ENCODE measurements at places on chromosomes 4 and X.

DNA sequence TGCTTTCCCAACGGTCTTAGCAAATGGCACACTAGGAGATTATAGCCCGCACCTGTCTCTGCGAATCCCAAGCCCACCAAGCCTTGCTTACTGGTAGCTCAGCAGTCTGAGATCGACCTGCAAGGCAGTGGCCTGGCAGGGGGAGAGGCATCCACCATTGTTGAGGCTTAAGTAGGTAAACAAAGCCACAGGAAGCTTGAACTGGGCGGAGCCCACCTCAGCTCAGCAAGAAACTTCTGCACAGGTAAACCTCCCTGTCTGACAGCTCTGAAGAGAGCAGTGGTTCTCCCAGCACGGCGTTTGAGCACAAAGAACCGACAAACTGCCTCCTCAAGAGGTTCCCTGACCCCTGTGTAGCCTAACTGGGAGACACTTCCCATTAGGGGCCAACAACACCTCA is 42.8 kb downstream of the BRWD3 start:
- DNase-seq, result no peak

DNA sequence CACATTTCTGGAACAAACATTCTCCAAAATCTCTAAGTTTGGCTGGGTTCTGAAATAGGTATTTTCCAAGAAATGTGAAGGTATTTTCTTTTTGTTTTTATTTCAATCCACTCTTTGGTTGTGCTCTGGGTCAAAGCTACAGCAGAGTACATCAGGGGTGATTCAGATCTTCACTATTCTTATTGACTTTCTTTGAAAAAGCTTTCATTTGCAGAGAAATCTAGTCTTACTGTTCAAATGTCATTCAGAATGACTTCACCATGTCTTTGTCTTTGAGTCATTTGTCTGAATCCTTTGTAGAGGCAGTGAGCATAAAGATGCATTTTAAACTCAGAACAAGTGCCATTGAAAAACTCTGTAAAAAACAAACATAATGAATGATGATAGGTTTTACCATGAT is 547.2 kb upstream of the ADGRL3 start:
- DNase-seq, result no peak

DNA sequence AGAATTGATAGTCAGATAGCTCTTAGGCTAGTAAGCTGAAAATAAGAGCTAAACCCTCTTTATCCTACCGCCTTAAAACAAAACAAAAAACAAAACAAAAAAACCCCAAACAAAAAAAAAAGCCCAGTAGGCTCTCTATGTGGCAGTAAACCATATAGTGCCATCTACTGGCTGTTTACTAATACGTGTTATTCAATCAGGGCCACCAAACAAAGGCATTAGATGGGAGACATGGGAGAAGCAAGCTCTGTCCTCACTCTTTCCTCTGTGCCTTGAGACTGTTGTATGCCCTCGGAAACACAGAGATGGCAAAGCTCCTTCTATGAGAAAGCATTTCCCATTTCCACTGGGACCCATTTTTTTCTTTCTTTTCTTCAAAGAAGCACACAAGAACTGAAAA is 148.8 kb upstream of the MID1 start:
- DNase-seq, result peak; percentile 54

DNA sequence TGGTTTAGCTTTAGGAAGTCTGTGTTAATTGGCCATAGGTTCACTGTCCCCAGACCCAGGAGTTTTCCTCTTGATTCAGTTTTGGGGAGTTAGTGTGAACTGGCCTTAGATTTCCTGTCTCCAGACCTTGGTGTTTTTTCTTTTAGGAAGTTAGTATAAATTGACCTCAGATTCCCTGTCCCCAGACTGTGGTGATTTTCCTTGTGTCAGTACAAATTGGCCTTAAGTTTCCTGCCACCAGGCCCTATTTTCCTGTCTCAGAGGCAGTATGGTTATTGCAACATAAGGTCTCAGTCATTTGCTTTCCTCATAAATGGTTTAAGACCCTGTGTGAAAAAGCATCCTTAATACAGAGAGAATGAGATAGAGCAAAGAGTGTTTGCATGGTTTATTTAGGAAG is 595.8 kb downstream of the NLGN4X start:
- no peak for DNase-seq

- DNase-seq, result no peak
Observed at GRCh38 chrX:10050481-10050880, 83.3 kb downstream of the CLDN34 start.

DNA sequence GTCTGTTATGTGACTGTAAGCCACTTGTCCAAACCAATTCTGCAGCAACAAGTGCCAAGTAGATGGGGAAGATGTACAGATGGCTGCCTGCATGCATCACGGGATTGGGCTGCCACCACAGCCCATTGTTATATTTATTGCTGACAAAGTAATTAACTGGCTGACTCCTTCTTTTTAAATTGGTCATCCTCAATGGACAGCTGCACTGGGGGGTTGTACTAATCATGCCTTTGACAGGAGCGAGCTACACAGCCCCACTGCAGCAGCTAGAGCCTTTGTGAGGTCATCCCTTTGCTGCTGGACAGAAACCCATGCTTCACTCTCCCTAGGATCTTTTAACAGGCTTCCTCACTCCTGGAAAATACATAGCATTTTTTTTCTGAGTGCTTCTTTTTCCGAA is 146.7 kb upstream of the CXXC4 start:
- no peak for DNase-seq

DNA sequence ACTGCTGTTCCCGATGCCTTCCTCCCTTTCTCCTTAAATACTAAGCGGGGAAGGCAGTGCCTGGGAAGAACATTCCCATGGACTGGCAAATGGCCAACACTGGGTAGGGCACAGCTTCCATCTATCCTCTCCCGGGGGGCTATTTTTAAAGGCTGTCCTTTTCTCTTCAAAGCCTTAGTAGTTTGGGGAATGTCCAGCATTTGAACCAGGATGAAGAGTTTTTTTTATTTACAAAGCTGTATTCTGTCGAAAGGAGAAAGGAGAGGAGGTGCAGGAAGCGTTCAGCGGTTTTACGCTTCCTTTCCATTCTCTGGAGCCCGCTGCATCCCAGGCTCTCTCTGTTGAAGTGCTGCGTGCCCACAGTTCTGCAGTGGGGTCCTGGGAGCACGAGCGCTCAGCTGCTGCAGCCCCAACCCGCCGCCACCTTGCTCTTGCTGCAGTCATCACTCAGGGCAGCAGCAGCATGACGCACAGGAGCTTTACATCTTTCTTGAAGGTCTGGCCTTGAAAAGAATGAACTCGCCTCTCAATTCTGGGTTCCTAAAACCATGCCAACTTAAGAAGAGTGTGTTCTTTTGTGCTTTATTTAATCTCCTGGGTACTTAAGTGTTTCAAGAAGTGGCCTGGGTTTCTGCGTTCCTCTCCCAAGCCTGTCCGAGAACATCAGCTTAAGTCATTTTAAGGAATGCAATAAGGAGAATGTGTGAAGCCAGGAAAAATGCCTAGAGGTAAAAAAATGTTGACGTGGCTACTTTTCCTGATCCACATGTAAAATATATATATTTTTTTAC is 427.2 kb downstream of the MAPK10 start:
- DNase-seq, result no peak

DNA sequence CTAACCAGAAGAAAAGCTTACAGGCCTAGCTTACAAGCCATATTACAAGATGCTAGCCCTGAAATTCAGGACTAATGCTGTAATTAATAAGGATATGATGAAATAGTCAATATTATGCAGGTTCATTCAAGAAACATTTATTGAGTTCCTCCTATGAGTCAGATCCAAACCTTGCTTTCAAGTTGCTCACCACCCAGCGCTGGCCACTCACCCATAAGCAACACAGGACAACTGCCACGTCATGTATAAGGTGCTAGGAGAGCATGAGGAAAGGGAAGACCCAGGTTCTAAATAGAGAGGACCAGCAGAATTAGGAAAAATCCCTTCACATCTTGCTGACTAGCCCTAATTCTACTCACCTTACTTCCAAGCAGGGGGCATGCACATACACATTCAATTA is 23.3 kb downstream of the MAML3 start:
- no peak for DNase-seq

DNA sequence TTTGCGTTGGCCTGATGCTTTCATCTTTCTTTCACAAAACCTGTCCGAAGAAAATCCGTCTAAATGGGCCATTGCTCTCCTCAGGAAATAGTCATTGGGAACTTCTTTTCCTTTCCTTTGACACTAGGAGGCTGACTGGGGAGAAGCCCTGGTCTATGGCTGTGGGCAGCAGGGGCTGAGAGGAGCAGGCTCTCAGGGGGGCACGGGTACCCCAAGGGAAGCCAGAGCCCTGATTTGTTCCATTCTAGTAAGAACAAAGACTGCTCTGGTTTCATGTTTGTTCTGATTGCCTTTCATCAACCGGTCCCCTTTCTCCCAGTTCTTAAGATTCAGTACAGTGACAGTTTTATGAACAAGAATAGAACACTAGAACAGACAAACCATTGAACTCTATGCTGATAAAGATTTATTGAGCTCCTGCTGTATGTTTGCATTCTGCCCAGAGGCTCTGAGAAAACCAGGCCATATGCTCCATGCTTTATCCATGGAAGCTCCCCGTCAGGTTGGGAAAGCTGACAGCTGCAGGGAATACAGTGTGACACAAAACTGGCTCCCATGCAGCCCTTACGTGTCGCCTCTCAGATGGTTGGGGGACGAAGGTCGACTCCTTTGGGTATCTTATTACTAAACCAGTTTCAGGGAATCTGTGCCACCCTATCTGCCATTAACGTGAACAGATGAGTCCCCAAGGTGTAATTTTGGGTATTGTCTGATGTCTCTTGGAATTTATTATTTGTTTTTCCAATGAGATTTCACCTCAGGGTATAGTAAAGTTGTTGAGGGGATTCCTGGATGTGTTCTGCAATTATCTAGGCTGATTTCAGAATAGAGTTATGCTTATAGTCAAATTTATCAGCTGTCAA is 72.4 kb upstream of the MSANTD1 start:
- DNase-seq, result no peak

- DNase-seq, result peak; percentile 60
Observed at GRCh38 chr4:1711571-1712215, 426 bp downstream of the SLBP start.

DNA sequence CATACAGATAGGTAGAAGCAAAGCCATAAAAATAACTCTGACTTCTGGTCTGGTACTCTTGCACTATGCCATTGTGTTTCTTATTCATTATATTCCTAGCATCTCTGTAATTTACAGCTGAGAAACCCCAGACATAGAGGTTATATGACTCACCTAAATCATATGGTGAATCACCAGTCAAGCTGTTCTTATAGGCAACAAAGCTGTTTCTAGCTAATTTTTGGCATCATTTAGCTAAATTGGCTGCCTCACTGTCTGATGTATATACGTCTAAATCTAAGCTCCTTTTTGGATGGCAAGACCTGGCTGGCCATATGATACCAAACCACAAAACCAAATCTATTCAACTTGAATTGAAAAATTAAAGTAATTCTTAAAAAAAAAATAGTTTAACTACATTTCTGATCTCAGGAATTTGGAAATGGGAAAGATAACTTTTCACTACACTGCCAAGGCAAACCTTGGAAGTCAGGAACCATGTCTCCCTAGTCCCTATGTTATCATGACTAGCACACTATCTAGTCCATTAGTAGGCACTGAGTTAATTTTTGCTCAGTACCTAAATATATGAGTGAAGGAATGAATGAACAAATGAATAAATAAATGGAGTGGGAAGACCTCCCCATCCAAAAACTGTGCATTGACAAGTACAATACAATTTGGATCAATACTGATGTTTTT is 41.3 kb upstream of the STAG2 start:
- DNase-seq, result no peak

DNA sequence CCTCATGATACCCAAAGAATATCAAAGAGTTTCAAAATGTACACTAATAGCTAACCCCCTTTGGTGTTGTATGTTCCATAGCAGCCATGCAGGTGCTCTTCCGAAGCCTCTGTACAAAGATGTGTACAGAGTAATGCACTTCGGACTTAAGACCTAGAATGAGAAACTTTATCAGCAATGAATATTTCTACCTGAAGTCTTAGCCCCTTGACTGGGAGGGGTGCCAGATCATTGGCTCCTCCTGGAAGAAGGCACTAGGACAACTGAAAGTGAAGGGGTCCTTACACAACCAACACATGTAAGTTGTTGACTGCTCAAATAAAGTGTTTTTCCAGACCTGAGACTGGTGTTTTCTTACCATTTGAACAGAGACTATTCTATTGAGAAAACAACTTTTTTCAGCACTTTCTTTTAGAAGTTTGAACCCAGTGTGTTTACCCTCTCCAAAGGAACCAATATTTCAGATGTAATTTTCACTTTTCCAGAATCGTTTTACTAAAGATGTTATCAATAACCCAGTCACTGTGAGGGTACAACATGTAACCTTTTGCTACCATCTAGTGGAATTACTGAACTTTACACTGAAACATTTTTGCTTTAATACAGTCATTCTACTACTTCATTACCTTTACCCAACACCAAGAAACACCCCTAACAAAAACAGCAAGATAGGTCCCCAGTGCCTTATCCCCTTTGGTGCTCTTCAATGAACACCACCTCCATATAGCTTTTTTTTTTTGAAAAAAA is 33.3 kb upstream of the PRDX4 start:
- peak; percentile 51 for DNase-seq

DNA sequence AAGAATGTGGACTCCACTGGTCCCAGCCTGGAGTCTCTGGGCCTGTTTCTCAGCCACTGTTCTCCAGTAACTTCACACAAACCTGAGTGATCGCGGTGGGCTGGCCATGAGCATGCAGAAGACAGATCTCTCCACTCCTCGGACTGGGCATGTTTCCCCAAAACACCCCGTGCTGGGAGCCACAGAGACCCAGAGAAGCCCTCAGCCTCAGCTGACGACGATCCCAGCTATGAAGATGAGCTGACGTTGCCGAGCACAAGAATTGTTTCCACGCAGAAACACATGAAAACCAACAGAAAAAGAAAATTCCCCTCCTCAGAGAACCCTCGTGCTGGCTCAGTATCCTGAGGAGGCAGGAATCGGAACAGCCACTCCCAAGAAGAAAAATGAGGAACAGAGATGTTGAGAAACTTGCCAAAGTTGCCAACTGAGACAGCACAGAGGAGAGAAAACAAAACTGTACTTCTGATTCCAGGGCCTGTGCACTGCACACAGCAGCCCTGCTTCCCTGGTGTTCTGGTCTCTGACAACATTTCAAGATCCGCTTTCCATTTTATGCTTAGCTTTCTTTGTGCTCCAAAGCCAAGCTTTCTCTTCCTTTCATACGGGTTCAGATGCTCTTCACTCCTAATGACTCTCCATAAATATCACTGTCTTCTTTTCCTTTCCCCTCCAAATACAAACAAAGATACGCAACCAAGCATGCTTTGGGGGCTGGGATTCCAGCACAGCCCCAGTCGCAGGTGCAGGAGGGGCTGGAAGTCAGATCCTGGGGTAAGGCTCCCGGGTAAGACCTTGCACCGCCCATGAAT is 81.4 kb downstream of the IRF2 start:
- DNase-seq, result no peak

GRCh38 chrX:68683580-68683979 is 36.1 kb downstream of the STARD8 start:
- no peak for DNase-seq

DNA sequence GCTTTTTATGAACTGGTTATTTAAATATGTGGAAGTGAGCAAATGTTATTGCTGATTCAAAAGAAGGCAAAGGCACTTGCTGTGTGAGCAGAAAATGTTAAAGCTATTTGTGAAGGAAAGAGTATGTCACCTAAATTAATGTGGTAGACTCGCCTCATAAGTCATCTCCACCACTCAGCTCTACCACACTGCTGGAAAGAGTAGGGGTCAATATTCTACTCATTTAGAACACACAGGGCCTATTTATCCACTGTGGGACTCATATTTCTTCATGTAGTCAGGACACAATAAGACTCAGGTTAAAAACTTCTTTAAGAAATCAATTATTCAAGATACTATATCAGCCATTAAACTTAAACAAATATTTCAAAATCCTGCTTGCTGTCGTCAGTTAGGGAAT is 106.5 kb downstream of the SLC7A11 start:
- DNase-seq, result no peak

GRCh38 chr4:152686452-152687013 is 6.7 kb upstream of the TMEM154 start:
- DNase-seq, result no peak
